ENCODE measurements at places on chromosomes 7 and 10.

- no peak for DNase-seq
Observed at GRCh38 chr7:132871419-132871818, 210.5 kb downstream of the CHCHD3 start.

- DNase-seq, result no peak
Observed at GRCh38 chr7:55305135-55305534, 60.0 kb upstream of the LANCL2 start.

GRCh38 chr7:33529070-33529469 lies 376.3 kb upstream of the BMPER start:
- no peak for DNase-seq

DNA sequence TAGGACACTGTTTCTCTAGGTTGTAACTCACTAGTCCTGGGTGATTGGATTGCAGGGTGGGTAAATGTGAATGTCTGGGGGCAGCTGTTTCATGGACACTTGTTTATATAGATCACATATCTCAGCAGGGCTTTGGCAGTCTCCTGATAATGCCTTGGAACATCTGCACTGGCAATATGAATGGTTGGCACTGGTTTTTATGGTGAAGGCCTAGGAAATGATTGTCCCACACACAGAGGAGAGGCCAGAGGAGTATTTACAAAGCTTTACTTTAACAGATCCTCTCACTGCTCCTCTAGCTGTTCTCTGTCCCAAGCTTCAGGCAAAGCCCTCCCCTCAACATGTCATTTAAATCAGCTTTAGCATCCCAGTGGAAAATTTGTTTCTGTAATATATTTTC lies 171.3 kb upstream of the STEAP4 start:
- no peak for DNase-seq
